ENCODE measurements at places on chromosomes 12 and 14.
A peak's percentile ranks its signal among the peaks of the same experiment; 100 is the strongest.

DNA sequence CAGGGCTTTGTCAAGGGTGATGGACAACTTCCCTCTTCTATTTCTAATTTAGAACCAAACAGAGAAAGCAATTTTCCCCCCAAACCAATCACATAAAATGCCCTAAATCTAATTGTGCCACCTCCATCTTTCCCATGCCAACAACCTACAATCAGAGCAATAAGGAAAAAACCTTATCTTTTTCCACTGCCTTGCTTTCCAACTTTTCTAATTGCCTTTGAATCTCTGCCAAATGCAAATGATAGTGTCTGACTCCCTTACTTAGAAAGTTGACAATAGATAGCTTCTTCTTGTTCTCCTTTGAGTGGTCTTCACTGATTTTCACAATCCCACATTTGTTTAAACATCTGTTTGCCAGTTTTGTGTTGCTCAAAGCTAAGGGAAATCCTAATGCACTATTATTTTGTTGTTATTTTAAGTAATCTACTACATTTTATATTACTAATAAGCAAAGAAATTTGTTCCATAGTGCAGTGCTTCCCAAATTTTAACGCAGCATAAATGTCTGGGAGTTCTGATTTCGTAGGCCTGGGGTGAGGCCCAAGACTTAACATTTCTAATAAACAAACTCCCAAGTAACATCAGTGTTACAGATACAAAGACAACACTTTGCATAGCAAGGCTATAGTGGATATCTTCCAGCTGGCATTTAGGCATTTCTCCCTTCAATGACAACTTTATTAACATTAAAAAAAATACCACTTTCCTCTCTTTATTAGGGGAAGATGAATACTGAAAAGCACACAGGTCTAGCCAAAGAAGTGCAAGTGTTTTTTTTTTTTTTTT lies 696.3 kb upstream of the USP15 start:
- DNase-seq, result no peak

- DNase-seq, result no peak
These were observed 27.6 kb downstream of the EVL start for GRCh38 chr14:100092832-100093231.

DNA sequence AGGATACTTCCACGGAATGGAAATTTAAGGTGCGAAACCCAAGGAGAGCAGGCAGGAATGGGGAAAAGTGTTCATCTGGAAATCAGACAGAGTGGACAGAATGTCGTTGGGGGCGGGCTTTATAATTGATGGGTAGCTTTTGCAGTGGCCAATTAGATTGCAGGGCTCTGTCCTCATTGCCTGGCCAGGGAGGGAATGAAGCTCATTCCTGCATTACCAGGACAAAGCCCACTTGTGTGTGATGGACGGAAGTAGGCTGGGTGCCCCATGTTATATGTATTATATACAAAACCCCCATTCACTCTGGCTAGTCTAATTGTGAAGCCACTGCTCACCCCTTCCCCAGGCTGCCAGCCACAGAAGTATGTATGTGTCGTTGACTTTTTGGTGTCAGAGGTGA lies 23.6 kb downstream of the ZNF664 start:
- DNase-seq, result no peak

- no peak for DNase-seq
These were observed 5.9 kb upstream of the ALG10 start for GRCh38 chr12:34016361-34016760.

GRCh38 chr12:58086930-58087329 lies 145.6 kb downstream of the ATP23 start:
- DNase-seq, result no peak

DNA sequence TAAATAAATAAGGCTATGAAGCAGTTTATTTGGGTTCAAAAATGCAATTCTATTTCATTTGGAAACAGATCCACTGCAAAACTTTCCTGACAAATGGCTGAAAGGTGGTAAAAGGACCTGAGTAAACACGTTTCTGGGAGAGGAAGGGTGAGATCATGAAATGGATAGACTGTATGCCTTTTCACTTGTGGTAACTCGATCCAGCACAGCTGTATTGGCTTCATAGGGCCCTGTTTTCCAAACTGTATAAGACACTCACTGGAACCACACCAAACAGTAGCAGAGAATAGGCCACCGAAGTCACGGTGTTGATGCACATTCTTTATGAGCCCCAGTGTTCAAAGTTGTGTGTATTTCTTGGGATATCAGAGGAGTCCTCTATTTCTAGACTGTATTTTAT lies 325.2 kb upstream of the DIO2 start:
- peak; percentile 56 for DNase-seq

- peak; percentile 46 for DNase-seq
These were observed 32.2 kb downstream of the MIA2 start for GRCh38 chr14:39265806-39266524.

- DNase-seq, result no peak
These were observed 107.1 kb downstream of the CATSPERB start for GRCh38 chr14:91624757-91625156.

GRCh38 chr12:32611986-32612385 lies 67.1 kb upstream of the DNM1L start:
- no peak for DNase-seq

- no peak for DNase-seq
These were observed 5.1 kb upstream of the PAPLN start for GRCh38 chr14:73231981-73232851.

GRCh38 chr14:69373104-69373503 lies 25.0 kb downstream of the ERH start:
- DNase-seq, result no peak

DNA sequence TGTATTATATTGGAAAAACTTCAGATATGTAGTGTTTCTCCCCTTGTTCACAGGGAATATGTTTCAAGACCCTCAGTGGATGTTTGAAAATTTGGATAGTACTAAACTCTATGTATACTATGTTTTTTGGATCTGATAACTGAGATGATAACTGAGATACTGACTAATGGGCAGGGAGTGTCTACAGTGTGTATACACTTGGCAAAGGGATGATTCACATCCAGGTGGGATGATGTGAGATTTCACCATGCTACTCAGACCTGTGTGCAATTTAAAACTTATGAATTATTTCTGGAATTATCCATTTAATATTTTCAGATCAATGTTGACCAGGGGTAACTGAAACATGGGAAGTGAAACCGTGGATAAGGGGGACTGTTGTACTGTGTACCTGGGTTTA lies 13.8 kb downstream of the RAD51B start:
- no peak for DNase-seq

GRCh38 chr12:22527999-22528398 lies 16.3 kb downstream of the C2CD5 start:
- DNase-seq, result no peak

DNA sequence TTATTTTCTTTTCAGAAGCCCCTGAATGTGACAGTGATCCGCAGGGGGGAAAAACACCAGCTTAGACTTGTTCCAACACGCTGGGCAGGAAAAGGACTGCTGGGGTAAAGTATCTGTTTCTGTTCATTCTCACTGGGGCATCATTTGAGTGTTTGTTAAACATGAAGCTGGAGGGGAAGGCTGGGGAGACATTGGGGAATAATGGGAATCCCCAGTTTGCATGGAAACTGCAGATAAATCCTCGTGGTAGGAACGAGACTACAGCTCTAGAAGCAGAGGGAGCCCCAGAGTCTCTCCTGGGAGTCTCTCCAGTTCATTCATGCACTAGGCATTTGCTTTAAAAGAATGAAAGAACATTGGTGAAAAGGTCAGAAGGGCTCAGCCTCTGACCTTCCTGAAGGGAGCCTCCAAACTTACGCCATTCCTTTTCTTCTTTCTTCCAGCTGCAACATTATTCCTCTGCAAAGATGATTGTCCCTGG lies 2.5 kb upstream of the CFAP251 start:
- DNase-seq, result no peak

DNA sequence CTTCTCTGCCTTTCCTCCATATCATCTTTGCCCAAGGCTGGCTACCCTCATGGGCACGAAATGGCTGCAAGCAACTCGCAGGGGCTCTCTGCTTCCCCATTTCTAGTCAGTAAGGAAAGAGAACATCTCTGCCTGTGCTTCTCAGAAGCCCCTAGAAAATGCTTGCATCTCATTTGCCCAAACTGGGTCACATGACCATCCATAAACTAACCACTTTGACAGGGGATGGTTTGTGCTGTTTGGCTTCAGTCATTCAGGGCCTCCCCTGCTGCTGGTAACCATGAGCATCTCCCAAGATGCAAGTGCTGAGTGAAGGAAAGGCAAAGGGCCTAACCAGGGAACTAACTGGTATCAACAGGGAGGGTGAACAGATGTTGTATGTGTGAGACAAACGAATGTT lies 91.1 kb downstream of the CCDC60 start:
- DNase-seq, result no peak

DNA sequence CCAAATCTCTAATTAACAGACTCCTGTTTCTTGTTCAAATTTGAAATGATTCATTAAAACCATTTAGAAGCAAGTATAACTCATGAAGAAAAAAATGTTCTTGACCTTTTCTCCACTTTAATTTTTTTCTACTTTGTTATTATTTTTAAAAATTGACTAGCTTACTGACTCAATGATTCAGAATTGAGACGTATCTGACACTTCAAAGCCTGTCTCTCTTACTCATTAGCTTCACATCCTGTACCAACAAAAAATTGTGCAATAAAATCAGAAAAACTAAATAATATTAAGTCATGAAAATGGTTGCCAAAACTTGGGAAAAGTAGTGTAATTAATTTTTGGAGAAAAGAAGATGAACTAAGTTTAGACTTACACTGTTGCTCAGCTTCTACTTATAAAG lies 331.2 kb downstream of the SLC16A7 start:
- no peak for DNase-seq

GRCh38 chr14:69859591-69859990 lies 19.6 kb upstream of the SMOC1 start:
- DNase-seq, result no peak

DNA sequence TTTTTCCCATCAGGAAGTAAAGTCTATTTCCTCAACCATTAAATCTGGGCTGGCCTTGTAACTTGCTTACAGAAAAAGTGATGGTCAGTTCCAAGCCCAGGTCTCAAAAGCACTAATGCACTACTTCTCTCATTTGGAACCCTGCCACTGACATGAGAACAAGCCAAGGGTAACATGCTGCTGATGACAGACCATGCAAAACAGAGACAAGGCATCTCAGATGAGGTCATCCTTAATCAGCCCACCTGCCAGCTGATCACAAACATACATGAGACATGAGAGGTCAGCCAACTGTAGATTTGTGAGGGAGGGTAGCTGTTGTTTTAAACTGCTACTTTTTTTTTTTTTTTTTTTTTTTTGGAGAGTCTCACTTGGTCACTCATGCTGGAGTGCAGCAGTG lies 16.2 kb downstream of the TWF1 start:
- no peak for DNase-seq

DNA sequence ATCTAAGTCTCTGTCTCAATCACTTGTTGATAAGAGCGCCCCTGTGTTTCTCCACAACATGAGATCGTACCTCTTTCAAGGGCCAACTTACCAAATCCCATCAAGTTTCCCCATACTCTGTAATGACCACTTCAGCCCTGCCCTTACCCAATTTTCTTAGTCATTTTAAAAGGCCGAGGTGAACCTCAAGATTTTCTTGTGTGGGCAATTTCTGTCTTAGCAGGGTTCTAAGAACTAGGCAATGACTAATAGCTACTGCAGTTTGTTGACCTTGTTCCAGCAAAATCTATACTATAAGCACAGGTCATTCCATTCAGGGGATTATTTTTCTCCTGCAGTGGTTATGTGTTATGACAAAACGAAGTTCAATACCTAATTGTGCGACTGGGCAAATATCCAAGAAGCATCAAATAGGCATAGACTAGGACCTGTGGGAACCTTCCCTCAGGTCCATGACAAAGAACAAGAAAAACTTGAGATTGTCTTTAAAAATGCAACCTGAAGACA lies 359.8 kb downstream of the PCNX1 start:
- no peak for DNase-seq

GRCh38 chr12:120276734-120277133 lies 11.2 kb upstream of the PXN start:
- DNase-seq, result no peak

DNA sequence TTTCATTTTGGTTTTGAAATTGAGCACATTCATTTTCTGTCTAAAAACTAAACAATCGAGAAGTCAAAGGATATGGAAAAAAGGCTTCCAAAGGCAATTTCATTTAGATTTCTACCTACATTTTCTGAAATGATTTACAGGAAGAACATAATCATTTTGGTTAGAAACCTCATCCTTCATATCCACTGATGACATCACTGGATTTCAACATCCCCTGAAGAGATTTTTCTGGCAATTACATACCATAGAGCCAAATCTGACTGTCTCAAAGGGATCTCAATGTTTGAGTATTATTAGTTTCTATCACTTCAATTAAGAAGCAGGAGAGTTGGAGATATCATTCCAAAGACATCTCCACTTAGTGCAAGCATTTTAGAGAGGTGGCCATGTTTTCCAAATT lies 137.8 kb downstream of the TTC7B start:
- no peak for DNase-seq

GRCh38 chr14:89163031-89163636 lies 253.9 kb downstream of the FOXN3 start:
- DNase-seq, result no peak

- no peak for DNase-seq
These were observed 60.3 kb downstream of the GARIN6 start for GRCh38 chr12:99707883-99708282.

- no peak for DNase-seq
These were observed 112.5 kb upstream of the MED13L start for GRCh38 chr12:116389990-116390389.

DNA sequence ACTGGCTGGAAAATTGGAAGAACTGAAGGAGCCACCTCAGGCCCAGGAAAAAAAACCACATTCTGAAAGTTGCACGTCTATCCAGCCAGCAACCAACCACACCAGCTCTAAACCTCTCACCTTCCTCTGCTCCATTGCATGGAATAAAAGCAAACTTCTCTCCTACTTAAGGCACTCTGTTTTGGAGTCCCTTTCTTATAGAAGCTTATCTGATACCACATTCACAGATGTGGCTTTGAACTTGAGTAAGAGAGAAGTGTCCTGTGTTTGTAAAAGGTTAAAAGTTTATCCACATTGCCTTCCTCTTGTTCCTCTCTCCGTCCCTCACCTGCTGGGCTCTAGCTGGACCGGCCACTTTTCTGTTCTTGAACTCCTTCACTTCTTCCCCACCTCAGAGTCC lies 99.6 kb upstream of the PLXNC1 start:
- DNase-seq, result no peak

DNA sequence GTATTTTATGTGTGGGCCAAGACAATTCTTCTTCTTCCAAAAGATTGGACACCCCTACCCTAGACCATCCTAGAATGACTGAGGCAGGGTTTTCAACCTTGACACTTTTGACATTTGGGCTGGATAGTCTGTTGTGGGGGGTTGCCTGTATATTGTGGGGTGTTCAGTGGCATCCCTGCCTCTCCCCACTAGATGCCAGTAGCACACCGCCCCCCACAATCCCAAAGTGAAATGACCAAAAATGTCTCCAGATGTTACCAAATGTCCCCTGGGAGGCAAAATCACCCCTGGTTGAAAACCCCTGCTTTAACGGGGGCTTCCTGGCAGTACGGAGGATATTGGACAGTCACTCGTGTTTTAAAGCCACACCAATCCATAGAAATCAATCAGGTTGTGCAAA lies 219.6 kb downstream of the PHETA1 start:
- no peak for DNase-seq

- peak; percentile 91 for DNase-seq
These were observed 451.8 kb upstream of the TBX3 start for GRCh38 chr12:115135800-115136211.
